Colonic mucosa (tissue), 4 donors: ENCODE measurements at places on chromosomes 16 and 17. TPM values are rescaled to one million over a fixed set of nuclear protein-coding genes. Genes with fewer than 3 reads are reported as not detected.
A peak's percentile ranks its signal among the peaks of the same experiment; 100 is the strongest.

DNA sequence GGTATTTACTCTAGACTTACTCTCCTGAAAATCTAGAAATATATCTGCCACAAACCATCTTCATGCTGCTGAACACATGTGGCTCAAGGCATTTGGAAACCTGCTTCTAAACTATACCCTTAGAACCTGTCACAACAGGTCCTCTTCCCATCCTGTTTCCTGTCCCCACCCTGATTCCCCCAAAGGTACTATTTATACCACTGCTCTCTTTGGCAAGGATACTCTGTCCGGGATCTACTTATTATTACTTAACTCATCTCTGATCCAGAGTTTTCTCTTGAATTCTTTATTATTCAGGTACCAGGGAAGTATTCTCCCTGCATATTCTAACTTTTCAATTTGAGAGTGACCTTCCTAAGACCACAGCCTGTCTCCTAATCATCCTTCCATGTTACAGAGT lies 33.4 kb downstream of the TRAF4 start:
- no peaks in the 10 kb centered on the region for H3K4me1 ChIP-seq
- DNase-seq: no peak
- H3K4me3 ChIP-seq: no peak overlapping the region
- H3K27ac ChIP-seq: no peak overlapping the region
- no peaks in the 10 kb centered on the region for H3K36me3 ChIP-seq
- H3K27me3 ChIP-seq: no peaks in the 10 kb centered on the region

DNA sequence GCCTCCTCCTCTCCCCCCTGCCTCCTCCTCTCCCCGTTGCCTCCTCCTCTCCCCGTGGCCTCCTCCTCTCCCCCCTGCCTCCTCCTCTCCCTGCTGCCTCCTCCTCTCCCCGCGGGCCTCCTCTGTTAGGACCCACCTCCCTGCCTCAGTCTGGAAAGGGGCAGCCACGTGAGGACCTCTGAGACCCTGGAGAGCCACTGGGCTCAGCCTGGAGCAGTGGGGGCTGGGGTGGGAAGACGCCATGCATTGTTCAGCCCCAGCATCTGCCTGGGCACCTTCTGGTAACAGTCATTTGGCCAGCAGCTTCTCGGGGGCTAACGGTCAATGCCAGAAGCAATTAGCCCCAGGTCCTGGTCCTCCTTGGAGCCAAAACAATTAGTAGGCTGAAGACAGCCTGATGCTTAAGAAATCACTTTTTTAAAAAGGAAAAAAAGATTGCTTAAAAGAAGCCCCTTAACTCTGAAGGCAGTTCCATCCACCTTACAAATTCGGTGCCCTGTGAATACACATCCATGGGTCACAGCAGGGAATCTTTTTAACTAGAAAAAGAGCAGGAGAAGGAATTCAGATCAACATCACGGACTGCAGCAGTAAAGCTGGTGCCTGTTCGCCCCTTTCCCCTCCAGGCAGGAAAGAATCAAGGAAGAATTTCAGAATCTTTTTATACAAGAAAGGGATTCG lies 29.8 kb downstream of the NXN start:
- DNase-seq: no peak
- H3K36me3 ChIP-seq: no peaks in the 10 kb centered on the region
- no peak overlapping the region for H3K27ac ChIP-seq
- no peak overlapping the region for H3K4me3 ChIP-seq
- no peaks in the 10 kb centered on the region for H3K4me1 ChIP-seq

- no peaks in the 10 kb centered on the region for H3K27me3 ChIP-seq
- no peaks in the 10 kb centered on the region for H3K36me3 ChIP-seq
- no peaks in the 10 kb centered on the region for H3K4me1 ChIP-seq
- H3K27ac ChIP-seq: no peak overlapping the region
- no peak overlapping the region for H3K4me3 ChIP-seq
Measured at GRCh38 chr16:16945207-16945606, 525.6 kb downstream of the XYLT1 start.

DNA sequence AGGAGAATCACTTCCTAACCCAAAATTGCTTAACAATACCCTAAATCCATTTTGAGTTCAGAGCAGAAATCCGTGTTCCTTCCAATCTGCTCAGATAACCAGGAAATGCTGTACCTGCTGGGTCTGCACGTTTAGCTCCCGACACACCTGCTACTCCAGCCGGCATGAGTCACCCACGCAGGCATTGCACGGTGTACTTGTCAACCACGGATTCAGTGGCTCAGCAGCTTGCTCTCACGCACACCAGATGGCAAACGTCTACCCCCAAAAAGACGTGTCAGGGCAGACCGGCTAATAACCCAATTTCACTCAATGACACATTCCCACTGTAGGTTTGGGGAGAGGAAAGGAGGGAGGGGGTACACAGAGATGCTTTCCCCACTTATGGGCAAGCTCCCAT lies 468.1 kb downstream of the SOX9 start:
- H3K27me3 ChIP-seq: peaks cover 5% of the 10 kb centered on the region
- DNase-seq: peak; percentile 80
- H3K4me1 ChIP-seq: no peaks in the 10 kb centered on the region
- peak overlapping the region; percentile 77 for H3K27ac ChIP-seq
- H3K36me3 ChIP-seq: no peaks in the 10 kb centered on the region

Gene IL4R
- total RNA-seq: 74.8 TPM

DNA sequence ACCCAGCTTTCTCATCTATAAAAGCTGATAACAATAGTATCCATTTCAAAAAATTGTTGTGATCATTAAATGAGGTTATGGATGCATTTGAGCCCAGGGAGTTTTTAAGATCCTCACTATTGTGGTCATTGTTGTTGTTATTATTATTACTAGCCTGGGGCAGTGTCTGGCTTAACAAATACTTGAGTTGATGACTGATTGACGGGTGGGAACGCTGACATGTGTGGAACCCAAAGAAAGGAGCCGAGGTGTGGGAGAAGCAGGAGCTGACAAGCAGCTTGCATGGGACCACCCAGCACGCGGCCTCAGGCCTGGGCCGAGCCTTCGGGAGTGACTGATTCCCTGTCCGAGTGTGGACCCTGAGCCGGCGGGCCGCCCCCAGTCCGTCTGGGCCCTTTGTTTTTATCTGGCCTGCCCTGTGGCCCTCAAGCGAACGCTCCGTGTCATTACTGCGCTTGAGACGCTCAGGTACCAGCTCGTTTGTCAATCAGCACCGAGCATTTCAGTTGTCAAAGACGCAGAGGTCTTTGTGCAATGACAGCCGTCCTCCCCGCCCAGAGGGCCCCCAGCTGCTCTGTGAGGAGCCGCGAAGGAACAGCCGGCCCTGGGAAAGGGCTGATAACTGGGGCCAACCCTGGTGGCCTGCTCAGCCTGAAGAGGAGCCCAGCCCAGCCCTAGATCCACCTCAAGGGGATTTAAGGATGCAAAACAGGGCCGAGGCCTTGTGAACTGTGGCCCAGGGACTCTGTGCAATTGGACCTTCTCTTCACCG lies 132.9 kb upstream of the FOXF1 start:
- H3K36me3 ChIP-seq: no peaks in the 10 kb centered on the region
- no peaks in the 10 kb centered on the region for H3K4me1 ChIP-seq
- no peak overlapping the region for H3K4me3 ChIP-seq
- no peak overlapping the region for H3K27ac ChIP-seq

GRCh38 chr16:23014592-23014991 lies 134.7 kb downstream of the USP31 start:
- H3K36me3 ChIP-seq: no peaks in the 10 kb centered on the region
- H3K27ac ChIP-seq: no peak overlapping the region
- no peaks in the 10 kb centered on the region for H3K4me1 ChIP-seq
- H3K4me3 ChIP-seq: no peak overlapping the region

GRCh38 chr17:58281511-58282011 lies 826 bp upstream of the MPO start:
- H3K4me3 ChIP-seq: no peak overlapping the region
- no peak for DNase-seq
- H3K36me3 ChIP-seq: no peaks in the 10 kb centered on the region
- H3K4me1 ChIP-seq: no peaks in the 10 kb centered on the region

GRCh38 chr17:61159221-61159814 lies 240.3 kb upstream of the TBX2 start:
- no peaks in the 10 kb centered on the region for H3K36me3 ChIP-seq
- no peaks in the 10 kb centered on the region for H3K4me1 ChIP-seq
- no peak for DNase-seq
- no peak overlapping the region for H3K4me3 ChIP-seq
- H3K27me3 ChIP-seq: no peaks in the 10 kb centered on the region
- H3K27ac ChIP-seq: no peak overlapping the region

DNA sequence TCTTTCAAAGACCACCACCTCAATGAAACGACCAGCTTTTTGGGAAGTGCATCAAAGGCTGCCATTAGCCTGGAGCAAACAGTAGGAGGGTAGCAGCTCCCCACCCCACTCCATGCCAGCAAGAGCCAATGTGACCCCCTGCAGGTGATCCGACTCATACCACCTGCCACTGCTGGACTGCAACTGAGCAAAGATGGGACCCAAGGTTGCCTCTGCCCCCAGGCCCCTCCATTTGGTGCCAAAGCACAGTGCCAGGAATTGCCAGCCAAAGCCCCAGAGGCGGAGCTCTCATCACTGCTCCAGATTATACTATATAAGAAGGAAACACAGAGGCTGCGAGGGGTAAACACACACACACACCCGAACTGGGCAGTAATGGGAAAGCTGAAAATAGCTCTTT lies 8.3 kb downstream of the PITPNM3 start:
- DNase-seq: no peak
- H3K36me3 ChIP-seq: no peaks in the 10 kb centered on the region

GRCh38 chr17:63760771-63761539 lies 12.4 kb downstream of the CCDC47 start:
- no peak overlapping the region for H3K27ac ChIP-seq
- peaks cover 4% of the 10 kb centered on the region for H3K36me3 ChIP-seq
- H3K4me3 ChIP-seq: no peak overlapping the region
- no peaks in the 10 kb centered on the region for H3K27me3 ChIP-seq
- H3K4me1 ChIP-seq: peaks cover 3% of the 10 kb centered on the region
- DNase-seq: no peak
